ENCODE measurements at places on chromosomes 3 and 15.

- DNase-seq: no peak
Measured at GRCh38 chr3:31858439-31858838, 122.6 kb downstream of the OSBPL10 start.

DNA sequence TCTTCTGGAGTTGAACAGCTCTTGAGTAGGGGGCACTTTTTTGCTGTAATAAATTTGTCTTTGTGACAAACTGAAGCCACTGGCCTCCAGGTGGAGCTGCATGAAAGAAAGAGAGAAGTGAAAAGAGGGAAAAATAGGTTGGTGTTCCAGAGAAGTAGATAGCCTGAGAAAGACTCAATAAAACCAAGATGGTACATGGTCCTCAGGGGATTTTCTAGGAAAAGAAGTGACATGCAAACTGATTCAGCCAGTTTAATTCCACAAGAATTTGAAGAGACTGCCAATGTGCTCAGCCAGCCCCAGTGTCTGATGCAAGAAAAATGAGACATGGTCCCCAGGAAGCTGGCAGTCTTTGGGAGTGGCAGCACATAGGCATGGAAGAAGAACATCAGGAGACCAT lies 152.7 kb downstream of the CD47 start:
- DNase-seq: no peak

DNA sequence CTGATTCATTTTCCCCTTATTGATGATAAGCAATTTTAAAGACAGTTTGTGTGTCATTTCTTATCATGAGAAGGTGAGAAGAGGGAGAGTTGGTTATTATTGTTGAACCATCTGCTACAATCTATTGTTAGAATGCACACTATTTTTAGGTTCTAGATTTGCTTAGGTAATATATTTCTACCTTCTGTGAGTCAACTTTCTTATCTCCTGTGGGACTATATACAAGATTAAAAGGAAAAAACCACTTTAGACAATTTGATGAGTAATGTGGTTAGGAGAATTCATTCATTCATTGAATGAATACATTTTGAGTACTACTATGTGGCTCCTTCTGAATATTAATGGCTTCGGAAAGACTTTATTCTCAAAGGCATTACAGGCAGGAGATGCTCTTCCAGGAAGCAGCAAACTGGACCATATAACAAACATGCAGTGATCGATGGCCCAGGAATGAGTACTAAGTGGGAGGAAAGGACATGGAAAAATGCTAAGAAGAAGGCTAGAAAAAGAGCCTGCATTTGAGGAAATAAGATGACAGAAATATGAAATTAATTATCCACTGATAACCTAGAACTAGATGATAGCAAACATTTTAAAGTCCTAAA lies 22.4 kb downstream of the SPTSSB start:
- DNase-seq: no peak

DNA sequence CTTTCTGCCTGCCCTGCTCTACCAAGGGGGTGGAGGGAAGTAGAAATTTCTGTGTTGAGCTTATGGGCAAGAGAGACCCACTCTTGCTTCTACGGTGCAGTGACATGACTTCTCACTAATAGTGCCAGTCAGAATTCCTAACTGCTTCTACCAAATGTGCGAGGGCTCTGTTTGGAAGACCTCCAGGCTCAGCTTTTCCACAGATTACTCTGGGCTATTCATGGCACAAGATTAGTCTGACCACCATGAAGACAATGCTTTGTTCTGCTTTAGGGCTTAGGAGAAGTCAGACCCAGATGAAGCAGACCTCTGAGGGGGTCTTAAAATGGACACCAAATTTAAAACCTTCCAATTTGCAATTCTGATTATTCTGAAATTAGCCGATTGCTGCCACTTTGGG lies 195.9 kb upstream of the TBC1D5 start:
- no peak for DNase-seq

DNA sequence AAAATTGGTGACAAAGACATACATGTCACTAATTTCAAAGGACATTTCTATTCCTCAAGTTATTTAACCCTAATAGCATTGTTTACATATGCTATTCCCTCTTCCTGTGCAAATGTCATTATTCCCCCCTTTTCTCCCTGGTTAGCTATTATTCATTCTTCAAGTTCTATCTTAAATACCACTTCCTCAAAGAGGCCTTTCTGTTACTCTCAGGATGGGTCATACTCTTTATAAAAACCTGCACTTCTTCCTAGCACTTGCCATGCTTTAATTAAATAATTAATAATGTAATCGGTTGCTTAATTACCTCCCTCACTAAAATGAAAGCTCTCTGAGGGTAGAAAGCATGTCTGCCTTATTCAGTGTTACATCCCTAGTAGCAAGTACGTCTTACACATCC lies 88.5 kb downstream of the XRN1 start:
- no peak for DNase-seq

DNA sequence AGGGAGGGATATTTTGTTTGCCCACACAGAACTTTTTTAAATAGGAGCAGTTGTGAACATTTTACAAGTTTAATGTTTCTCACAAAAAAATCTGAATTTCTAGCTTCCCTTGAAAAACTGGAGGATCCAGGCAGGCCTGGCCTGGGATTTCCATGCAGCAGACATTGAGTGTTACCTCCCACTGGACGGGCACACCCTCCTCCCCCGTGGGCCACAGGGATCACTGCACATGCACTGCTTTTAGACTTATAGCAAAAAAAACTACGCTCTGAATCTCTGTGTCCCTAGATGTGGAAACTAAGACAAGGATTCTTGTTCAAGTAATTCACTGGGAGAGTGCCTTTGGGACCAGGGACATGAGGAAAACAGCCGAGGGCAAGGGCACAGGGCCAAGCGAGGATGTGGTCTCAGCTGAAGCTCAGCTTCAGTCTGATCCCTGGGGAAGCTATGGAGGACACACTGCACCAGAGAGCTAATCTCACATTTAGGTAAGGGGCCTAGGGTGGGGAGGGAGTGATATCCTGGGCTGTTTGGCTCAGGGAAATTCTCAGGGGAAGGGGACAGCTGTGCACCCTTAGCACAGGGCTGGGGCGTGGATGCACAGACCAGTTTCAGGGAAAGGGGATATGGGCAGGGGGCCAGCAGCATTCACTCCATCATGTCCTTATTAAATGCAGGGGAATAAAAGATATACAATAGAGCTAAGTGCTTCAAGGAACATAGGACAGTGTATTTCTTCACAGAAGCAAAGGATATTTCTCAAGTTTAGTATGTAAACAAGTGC lies 46.0 kb downstream of the FSIP1 start:
- no peak for DNase-seq

- DNase-seq: no peak
Measured at GRCh38 chr3:67302489-67302888, 304.4 kb downstream of the KBTBD8 start.

DNA sequence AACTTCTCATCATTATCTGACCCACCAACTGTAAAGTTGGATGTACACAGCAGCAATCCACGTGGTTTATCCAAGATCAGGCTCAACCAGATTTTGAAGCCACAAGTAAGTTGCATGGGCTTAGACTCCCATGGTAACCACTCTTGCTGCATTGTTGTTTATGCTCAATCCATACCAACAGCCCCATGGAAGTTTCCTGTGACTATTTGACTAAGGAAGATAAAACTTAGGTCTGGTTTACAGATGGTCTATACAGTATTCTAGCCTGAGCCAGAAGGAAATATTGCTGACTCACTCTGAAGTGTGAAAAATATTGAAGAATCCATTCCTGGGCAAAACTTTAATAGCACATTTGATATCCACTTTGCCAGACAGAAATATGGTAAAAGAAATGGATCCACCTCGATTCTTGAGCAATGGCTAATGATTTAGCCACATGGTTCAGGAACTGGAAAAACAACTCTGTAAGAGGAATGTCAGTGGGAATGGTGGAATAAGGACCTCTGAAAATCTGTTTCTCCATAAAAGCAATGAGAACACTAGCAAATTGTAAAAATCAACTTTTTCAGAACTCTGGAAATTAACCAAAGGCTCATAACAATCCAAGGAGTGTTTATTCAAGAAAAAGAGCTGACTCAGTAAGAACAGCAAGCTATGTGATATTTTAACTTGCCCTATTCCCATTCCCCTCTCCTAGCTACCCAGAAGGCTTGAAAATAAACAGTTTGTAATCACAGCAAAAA lies 162.9 kb upstream of the STT3B start:
- DNase-seq: no peak

DNA sequence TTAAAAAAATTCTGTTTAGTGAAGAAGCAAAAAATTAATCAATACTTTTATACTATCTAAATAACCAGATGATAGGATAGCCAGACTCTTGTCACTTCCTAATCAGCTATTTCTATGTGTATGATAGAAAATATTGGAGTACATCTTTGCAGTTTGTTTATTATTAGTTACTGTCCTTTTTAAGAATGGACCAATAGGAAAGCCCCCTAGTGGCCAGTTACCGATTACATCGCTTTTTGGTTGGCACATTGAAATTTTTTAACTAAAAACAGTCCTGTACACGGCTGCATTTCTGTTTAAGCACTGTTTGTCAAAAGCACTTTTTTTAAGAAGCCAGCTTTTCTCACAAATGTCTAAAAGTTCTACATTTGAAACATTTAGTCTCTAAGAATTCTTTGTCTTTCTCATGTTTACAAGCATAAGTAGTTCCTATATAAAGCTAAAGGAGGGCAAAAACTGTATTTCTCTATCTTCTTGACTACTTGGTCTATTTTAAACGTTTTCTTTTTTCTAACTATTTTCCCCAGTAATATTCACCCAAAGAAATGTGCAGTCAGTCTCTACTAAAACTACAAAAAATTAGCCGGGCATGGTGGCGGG lies 253.2 kb upstream of the LRTM1 start:
- DNase-seq: no peak

DNA sequence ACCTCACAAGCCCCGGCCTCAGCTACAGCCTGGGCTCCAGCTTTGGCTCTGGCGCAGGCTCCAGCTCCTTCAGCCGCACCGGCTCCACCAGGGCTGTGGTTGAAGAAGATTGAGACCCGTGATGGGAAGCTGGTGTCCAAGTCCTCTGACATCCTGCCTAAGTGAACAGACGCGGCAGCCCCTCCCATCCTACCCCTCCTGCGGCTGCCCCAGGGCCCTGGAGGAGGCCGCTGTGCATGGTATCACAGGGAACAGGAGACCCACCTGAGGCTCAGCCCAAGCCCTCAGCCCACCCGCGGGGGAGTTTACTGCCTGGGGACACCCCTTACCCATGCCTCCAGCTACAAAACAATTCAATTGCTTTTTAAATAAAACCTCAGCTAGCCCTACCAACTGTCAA lies 6.0 kb upstream of the LARP6 start:
- no peak for DNase-seq

- DNase-seq: no peak
Measured at GRCh38 chr3:71345429-71346040, 238.0 kb downstream of the FOXP1 start.

- DNase-seq: no peak
Measured at GRCh38 chr15:64571857-64572291, 111.5 kb downstream of the ZNF609 start.

DNA sequence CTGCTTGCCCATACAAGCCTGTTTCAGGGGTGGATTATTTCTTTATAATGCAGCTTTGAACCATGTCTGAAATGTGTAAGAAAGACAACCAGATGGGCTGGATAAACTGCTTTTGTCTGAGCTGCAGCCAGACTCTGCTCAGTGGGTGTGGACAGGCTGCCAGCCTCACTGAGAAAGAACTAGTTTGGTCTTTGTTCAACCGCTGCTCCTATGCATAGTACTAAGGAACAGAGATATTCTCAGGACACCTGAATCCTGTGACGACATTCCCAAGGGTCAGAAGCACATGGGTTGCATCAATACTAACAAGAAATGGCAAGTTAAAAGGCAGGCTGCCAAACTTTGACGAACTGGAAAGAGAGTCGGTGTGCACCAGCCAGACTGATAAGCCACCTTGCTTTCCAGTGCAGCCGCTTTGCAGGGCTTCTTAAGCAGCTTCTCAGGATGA lies 57.2 kb downstream of the PLD1 start:
- DNase-seq: no peak

GRCh38 chr3:173891272-173892100 lies 493.9 kb downstream of the NLGN1 start:
- no peak for DNase-seq

DNA sequence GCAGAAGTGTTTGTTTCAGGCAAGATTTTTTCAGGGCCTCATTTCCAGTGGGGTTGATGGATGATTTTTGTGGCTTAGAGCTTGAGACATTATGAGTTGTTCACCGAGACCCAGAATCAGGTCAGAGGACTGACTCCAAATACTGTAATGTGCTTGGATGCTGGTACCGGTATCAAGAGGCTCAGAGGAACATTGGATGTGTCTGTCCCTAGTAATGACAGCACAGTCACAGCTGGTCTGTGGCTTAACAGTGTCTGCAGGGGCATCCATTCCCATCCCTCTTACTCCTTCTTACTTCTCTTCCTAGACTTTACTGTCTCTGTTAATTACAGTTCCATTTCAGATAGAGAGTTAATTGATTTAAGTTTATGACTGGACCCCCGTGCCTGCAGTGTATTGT lies 107.8 kb downstream of the PTPRG start:
- DNase-seq: no peak

DNA sequence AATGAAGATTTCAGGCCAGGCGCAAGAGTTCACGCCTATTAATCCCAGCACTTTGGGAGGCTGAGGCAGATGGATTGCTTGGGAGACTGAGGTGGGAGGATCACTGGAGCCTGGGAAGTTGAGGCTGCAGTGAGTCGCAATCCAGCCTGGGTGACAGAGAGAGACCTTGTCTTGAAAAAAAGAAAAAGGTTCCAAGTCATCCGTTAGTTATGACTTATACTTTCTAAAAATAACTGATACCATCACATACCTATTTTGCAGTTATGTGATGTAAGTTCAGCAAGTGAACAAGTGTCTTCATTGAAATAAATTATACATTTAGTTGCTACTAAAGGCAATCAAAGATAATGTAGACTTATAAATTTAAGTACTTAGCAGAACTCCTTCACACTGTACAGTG lies 22.1 kb downstream of the CLPX start:
- DNase-seq: no peak

GRCh38 chr3:170754311-170754693 lies 115.7 kb downstream of the RPL22L1 start:
- no peak for DNase-seq

GRCh38 chr3:170907637-170908234 lies 701 bp downstream of the EIF5A2 start:
- no peak for DNase-seq

GRCh38 chr3:67661089-67661488 lies 6.7 kb upstream of the SUCLG2 start:
- DNase-seq: no peak

All from GOT3 (cell line).